ENCODE measurements at places on chromosomes 4 and X. TPM values are rescaled to one million over a fixed set of nuclear protein-coding genes. Genes with fewer than 3 reads are reported as not detected.
A peak's percentile ranks its signal among the peaks of the same experiment; 100 is the strongest.

The CENPI gene
- 5.6 TPM for total RNA-seq

The DCAF16 gene
- 24.0 TPM for total RNA-seq

The DDIT4L gene
- not detected for total RNA-seq

The PTPN13 gene
- 4.8 TPM for total RNA-seq

The ADH4 gene
- 0.31 TPM for total RNA-seq

The FDCSP gene
- not detected for total RNA-seq

The CLIC2 gene
- 6.7 TPM for total RNA-seq

The RS1 gene
- not detected for total RNA-seq

The PPP4R3C gene
- total RNA-seq, result not detected

The CXCL5 gene
- total RNA-seq, result not detected

The PNMA6A gene
- total RNA-seq, result 0.42 TPM

DNA sequence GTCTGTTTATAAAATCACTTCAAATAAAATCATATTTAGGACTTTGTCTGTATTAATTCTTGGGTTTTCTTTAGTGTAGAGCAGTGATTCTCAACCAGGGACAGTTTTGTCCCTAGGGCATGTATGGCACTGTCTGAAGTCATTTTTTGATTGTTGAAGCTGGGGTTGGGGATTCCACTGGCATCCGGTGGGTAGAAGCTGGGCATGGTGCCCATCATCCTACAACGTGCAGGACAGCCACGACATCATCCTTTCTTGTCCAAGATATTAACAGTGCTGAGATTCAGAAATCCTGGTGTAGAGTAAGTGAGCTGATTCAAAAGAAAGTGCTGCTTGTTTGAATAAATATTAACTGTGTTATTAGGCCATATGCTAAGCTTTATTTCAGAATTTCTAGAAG is 28.6 kb downstream of the DCLK2 start:
- no peak for DNase-seq

- no peak for DNase-seq
These were observed 10.9 kb upstream of the TBC1D14 start for GRCh38 chr4:6898763-6899162.

GRCh38 chrX:38560776-38561125 is 591 bp upstream of the TSPAN7 start:
- no peak for DNase-seq

GRCh38 chr4:67575232-67576058 is 16.9 kb downstream of the STAP1 start:
- no peak for DNase-seq

DNA sequence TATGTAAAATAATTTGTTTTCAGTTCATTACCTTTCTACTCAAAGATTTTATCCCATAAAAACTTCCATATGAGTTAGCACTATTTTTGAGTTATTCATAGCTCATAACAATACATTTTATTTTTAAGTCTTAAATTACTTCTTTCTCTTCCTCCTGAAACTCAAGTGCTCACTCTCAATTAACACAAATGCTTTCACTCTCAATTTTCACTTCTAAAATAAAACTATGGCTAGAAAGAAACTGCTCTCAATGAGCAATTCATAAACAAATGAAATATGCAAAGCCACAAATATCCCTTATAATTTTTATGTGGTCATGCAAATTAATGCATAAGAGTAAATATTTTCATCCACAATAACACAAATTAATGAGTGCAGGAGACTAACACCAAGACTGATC is 38.8 kb downstream of the MAML3 start:
- DNase-seq, result no peak

DNA sequence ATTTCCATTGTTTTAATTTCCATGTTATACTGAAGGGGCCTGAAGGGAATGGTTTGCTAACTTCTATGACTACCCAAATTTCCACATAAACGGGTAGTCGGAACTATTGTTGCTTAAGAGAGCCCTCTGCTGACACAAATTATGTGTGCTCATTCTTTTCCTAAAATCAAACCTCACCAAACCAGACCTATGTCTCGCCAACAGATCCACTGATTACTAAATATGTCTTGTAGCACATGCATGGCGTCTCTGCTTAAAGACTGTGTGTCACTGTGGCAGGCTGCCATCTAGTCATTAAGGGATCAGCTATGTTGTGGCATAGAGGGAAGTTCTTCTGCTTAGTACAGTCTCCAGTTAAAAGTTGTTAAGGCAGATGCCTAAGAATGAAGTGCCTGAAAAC is 25.1 kb downstream of the PIR start:
- DNase-seq, result peak; percentile 15

DNA sequence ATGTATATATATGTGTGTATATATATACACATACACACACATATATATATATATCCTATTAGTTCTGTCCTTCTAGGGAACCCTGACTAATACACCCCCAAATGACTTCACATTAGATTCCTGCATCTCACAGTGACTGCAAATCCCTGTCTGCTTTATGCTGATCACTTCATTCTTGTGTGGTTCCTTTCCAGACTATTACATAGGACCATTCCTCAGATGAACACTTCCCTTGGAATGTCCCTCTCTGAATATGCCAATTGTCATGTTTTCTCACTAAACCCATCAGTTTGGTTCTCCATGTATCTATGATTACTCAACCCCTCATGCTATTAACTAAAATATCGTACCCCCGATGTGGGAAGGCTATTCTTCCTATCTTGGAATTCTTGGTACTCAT is 605.2 kb upstream of the NR3C2 start:
- no peak for DNase-seq

GRCh38 chrX:3940000-3940610 is 226.7 kb upstream of the PRKX start:
- DNase-seq, result no peak

DNA sequence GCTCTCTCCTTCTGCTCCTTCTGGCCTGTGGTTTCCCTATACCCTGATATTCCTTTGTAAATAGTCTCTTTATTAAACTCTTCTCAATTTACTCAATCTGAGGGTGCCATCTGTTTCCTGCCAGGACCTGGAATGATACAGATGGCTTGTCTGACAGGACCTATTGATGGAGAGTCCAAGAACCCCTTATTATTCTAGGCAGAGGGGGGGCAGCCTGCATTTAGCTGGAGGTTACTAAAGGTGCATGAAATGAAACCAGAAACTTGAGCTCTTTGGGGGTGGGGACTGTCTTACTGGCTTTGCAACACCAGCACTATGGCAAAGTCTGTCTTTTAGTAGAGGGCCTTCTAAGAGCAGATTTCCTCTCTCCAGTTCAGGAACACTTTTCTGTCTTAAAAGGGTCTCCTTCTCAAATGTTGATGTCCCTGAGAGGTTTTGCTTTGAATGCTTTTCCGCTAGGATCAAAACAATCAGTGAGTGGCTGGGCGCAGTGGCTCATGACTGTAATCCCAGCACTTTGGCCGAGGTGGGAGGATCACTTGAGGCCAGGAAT is 162.5 kb upstream of the MED14 start:
- DNase-seq, result no peak

- no peak for DNase-seq
These were observed 340.1 kb upstream of the PPARGC1A start for GRCh38 chr4:24229978-24230377.

- DNase-seq, result no peak
These were observed 210.9 kb upstream of the FAM47A start for GRCh38 chrX:34343001-34343400.

DNA sequence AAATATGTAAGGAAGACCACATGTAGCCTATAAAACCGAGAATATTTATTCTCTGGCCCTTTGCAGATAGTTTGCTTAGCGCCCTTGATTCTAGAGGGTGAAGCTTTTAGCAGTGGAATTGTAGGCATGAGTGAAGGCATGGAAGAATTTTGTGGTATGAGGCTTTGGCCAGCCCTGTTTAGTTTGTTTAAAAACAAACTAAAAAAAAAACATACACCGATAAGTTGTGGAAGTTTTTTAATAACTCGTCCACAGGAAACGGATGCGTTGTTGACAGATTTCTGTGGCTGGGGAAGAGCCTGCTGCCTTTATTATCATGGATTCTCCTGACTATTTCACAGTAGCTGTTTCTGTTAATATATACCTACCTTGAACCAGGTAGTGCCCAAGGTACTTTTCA is 194.7 kb upstream of the LNX1 start:
- DNase-seq, result no peak

- no peak for DNase-seq
These were observed 125.0 kb downstream of the ARHGAP6 start for GRCh38 chrX:11540532-11541377.

DNA sequence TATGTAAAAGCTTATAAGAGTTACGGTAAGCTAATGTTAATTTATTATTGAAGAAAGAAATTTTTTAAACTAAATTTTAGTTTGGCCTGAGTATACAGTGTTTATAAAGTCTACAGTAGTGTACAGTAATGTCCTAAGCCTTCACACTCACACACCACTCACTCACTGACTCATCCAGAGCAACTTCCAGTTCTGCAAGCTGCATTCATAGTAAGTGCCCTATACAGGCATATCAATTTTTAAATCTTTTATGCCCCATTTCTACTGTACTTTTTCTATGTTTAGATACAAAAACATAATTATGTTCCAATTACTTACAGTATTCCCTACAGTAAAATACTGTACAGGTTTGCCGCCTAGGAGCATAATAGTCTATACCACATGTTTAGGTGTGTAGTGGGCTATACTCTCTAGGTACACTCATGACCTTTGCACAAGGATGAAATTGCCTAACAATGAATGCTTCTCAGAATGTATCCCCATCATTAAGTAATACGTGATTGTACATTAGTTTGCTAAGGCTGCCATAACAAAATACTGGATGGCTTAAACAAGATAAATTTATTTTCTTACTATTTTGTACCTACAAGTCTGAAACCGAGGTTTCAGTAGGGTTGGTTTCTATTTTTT is 333.8 kb upstream of the PCDH7 start:
- DNase-seq, result no peak

GRCh38 chr4:34202154-34202553 is 2042.2 kb downstream of the ARAP2 start:
- DNase-seq, result no peak

DNA sequence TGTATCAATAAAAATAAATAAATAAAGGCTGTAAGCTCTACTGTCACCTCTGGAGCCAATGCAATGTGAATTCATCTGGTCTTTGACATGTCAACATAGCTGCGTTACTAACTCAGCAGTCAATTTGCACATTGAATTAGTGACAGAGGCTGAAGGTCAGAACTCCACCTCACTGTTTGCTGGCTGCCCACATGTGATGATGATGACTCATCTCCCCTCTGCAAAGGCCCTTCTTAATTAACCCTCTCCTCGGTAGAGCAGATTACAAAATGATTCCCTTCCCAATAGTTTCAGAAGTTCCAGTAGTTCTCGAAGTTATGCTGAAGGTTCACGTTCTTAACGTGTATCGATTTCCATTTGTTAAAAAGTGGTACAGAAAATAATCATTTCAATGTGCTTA is 1626.0 kb upstream of the TENM3 start:
- DNase-seq, result no peak

- no peak for DNase-seq
These were observed 130.5 kb upstream of the SMAD1 start for GRCh38 chr4:145351162-145351561.

- no peak for DNase-seq
These were observed 34.2 kb downstream of the TMA16 start for GRCh38 chr4:163528653-163529052.

- no peak for DNase-seq
These were observed 26.7 kb upstream of the GUCY1A1 start for GRCh38 chr4:155639704-155640523.

GRCh38 chrX:130523460-130524394 is 121.9 kb downstream of the RBMX2 start:
- DNase-seq, result no peak

DNA sequence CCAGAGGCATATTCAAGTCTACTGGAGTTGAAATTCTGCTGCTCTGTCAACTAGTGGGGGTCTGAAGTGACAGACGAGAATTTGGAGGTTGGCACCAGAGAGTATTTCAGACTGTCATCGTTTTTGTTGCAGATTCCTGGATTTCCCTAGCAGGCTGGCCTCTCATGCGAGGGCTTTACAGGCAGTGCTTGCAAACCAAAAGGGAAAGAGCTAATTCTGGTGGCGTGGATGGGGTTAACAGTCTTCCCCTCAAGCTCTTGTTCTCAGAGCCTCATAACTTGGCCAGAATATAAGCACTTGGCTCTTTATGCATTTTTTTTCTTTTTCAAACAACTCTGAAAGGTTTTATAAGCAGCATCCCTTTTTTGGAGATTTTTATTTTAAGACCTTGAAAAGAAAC is at the start of gene SPARCL1:
TSS of gene SPARCL1 (minus strand) at position 190 of the 400 bp plus-strand sequence. CDS start 29,802 bp downstream, outside the sequence.
- no peak for DNase-seq

GRCh38 chr4:163161536-163162205 is 5.0 kb downstream of the NAF1 start:
- no peak for DNase-seq

- peak; percentile 80 for DNase-seq
These were observed 140.3 kb downstream of the PJA1 start for GRCh38 chrX:69024931-69025330.

DNA sequence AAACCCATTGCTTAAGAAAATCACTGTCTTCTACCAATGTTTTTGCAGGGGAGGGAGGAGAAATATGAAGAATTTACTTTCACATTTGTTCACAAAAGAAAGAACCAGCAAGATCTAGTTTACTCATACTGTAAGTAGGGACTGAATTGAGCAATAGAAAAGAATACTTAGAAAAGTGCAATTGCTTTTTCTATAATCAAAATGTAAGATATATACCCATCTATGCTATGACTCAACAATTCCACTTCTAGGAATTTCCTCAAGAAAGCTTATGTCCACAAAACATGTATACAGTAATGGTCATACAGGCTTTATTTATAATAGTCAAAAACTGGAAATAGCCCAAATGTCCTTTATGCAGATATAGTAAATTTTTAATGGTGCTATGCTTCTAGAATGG is 196.4 kb downstream of the LRBA start:
- no peak for DNase-seq

- no peak for DNase-seq
These were observed 34.0 kb downstream of the UTP14A start for GRCh38 chrX:129939986-129940385.

Data from left colon (tissue), 2 donors.